ENCODE measurements at places on chromosomes 16 and 17.
A peak's percentile ranks its signal among the peaks of the same experiment; 100 is the strongest.

DNA sequence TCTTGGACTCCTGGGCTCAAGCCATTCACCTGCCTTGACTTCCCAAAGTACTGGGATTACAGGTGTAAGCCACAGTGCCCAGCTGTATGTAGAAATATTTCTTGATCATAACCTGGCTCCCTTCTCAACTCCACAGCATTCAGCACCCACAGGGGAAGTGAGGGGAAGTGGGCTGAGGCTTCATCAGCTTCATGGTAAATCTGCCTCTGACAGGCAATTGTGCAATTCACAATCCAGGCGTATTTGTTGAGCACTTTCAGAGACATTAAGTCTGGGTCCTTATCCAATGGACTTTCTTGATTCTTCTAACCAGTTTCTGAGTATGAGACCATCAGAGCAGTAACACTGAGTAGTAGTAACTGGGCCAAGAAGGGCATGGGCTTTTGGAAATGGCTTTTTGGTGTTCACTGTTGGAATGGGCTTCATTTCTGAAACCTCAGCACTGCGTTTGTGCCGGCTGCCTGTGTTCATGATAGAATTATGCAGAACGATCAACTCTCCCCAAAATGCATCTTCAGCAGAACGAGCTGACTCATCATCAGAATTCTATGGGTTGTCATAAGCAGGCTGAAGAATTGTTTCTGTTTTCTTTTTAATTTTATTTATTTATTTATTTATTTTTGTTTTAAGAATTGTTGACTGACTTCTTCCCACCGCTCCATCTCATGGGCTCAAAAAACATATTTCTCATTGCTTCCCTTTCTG, 28.9 kb downstream of the FAM20A start:
- no peak for DNase-seq

- DNase-seq, result no peak
These were observed 175.4 kb downstream of the AATF start for GRCh38 chr17:37123941-37124820.

- DNase-seq, result no peak
These were observed 45.2 kb downstream of the TOX3 start for GRCh38 chr16:52501746-52502145.

GRCh38 chr17:8142887-8143580, 9.2 kb downstream of the PER1 start:
- DNase-seq, result no peak

DNA sequence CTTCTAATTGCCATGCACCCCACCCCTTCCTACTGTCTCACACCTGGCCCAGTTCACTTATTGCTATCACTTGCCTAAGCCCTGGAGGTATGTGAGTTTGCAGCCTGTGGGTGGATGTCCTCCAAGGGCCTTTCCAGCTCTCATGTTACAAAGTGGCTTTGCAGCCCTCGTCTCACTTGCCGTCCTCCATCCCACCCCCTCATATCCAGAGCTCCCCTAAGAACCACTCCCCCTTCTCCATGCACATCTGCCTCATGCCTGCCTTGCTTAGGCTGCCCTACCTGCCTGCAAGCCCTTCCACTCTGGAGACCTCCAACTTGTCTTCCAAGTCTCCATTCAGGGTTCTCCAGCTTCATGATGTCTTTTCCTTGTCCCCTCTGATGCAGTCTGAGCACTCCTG, 119.4 kb upstream of the NLRP1 start:
- no peak for DNase-seq

DNA sequence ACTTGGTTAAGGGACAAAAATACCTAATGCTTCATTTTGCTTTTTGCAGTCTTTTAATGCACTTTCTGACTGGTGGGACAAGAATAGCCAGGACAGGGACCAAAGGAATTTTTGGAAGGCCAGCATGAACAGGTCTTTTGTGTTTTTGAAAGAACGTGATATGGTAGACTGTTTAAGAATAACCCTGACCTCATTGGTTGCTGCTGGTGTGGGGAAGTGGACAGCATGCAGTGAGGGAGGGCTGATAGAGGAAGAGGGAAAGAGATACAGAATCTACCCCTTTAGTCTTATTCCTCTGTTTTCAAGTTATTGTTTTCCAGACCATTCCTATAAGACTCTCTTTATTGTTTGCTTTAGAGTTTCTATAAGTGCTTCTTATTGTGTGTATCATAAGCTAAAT, 816.2 kb downstream of the CDH11 start:
- no peak for DNase-seq

GRCh38 chr17:49581648-49581998, 6.0 kb downstream of the NXPH3 start:
- no peak for DNase-seq

- DNase-seq, result peak; percentile 13
These were observed 20.3 kb downstream of the ALOX15B start for GRCh38 chr17:8059131-8059530.

- DNase-seq, result no peak
These were observed 23.4 kb upstream of the ZFHX3 start for GRCh38 chr16:73071131-73071940.

- DNase-seq, result no peak
These were observed 60.0 kb downstream of the KLHDC4 start for GRCh38 chr16:87705771-87706277.

DNA sequence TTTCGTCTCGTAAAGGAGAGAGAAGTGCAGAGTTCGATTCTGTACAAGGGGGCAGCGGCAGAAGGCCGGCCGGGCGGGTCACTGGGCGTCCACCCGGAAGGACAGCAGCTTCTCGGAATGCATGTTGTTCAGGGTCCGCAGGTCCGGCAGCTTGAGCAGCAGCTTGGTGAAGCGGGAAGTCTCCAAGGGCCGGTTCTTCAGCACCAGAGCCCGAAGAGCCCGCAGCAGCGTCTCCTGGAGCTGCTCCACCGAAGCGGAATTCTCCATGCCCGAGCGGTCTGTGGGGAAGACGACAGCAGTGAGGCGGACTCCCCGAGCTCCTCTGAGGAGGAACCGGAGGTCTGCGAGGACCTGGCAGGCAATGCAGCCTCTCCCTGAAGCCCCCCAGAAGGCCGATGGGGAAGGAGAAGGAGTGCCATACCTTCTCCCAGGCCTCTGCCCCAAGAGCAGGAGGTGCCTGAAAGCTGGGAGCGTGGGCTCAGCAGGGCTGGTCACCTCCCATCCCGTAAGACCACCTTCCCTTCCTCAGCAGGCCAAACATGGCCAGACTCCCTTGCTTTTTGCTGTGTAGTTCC, 7.3 kb downstream of the NR1D1 start:
- no peak for DNase-seq

DNA sequence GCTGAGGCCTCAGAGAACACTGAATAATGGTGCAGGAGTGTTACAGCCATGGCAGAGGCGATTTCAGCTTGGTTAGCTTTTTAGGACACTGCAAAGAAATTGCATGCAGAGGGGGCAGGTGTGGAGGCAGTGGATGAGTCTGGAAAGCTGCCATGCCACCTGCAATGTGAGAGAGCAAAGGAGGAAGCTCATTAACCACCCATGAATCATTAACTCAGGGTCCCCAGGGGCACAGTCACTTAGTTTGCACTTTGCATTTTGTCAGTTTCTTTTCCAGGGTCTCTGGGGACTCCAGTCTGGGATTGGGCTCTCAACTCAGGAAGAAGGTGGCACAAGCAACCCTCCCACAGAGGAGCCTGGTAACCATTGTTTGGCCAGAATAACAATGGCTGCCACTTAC, 132.9 kb downstream of the USP31 start:
- DNase-seq, result no peak

DNA sequence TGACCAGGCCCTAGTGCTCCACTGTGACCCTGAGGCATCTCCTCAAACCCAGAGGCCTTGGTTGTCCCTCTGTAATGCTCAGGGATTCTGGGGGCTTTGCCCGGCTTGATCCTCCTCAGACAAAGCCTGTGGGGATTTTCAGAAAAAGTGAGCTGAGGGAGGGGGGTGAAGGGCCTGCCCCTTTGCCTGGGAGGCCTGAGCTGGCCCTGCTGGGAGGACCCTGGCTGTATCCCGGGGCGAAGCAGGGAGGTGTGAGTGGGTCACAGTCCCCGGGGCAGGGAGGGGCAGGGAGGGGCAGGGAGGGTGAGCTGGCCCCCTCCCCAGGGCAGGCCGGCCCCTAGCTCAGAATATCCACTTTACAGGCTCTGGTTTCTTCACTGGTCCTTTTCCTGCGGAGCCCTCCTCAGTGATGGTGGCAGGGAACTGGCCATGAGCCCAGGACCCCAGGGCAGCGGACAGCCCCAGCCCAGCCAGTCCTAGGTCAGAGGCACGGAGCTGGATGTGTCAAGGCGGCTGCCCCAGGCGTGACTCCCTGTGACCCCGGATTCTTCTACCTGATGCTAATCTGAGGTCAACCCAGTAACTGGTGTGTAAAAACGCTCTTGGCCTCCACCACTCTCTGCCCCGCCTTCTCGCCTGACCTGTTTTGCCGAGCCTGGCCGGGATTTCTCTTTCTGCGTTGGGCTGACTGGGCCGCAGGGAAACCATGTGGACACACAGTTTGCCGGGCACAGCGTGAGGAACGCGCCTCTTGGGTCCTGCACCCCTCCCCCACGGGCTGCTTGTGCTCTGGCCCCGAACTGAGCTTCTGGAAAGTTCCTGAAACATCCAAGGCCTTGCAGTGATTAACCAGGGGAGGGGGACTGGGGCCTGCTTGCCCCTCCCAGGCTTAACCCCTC, 5.8 kb upstream of the FASN start:
- DNase-seq, result no peak

GRCh38 chr16:87984632-87985267, 33.5 kb downstream of the BANP start:
- no peak for DNase-seq

- no peak for DNase-seq
These were observed 20.1 kb downstream of the GLYR1 start for GRCh38 chr16:4826980-4827379.

GRCh38 chr17:12591021-12591735, 74.5 kb upstream of the MYOCD start:
- DNase-seq, result no peak

- DNase-seq, result no peak
These were observed 1063.3 kb upstream of the EEF2KMT start for GRCh38 chr16:6160871-6161270.

- peak; percentile 10 for DNase-seq
These were observed 185.3 kb upstream of the CACNG3 start for GRCh38 chr16:24070851-24071250.

- DNase-seq, result no peak
These were observed 27.7 kb downstream of the SRL start for GRCh38 chr16:4214215-4214621.

DNA sequence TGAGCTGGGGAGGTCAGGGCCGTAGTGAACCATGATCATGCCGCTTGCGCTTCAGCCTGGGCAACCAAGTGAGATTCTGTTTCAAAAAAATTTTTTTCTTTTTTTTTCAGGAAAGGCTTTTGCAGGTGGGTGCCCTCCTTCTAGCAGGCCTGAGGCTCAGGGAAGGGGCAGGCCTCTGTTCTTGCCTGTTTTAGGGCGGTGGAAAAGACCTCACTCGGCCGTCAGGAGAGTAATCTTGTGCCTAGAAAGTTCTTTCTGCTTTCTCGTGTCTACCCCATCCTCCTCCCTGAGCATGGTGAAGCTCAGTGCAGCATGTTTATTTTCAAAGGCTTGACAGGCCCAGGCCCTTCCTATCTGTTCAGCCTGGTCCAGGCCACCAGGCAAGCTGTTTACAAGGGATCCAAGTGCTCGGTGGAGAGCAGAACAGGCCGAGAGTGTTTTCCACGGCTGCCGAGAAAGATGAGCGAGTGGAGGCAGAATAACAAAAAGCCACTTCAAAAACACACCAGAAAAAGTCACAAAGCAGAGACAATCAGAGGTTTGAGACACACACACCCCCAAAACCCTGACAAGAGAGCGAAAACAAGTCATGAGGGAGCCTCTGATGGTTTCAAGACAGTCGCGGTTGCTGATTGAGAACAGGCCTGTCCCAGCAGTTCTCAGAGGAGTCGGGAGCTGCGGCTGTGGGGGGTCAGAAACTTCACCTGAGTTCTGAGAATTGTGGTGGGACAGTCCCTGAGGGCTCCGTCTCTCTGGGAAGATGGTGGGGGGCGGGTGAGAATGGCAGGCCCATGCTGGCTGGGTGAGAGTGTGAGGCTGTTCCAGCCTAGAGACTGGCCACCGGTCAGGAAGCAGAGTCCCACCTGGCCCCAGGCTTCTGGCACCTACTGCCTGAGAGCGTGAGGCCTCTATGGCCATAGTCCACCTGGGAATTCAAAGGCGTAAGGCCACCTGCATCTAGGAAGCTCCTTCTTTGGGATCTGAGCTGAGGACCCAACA, 37.5 kb upstream of the CCR7 start:
- no peak for DNase-seq

- no peak for DNase-seq
These were observed 9.9 kb downstream of the C17orf67 start for GRCh38 chr17:56823848-56824247.

DNA sequence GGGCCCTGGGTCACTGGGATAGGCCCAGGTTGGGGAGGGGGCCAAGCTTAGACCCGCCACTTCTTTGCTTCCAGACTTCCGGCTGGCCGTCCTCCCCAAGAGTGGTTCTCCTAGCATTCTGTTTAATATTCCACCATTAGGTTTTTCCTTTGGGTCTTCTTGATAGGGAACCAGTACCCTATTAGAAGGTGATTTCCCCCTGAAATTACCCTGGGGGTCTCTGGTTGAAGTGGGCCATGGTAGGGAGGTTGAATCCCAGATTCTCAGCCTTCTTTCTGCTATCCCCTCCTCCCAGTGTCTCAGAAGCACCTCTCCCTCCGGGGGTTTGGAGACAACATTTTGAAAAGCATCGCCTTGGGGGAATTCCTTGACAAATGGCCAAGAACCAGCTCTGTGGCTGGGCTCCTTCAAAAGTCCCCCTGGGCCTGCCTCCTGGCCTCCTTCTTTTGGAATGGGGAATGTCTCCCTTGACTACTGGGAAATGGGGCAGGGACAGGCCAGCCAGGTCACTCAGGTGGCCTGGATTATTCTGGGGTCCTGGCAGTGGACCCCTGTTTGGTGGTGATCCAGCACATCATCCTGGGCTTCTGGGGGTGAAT, 5.7 kb downstream of the LASP1 start:
- DNase-seq, result no peak

- no peak for DNase-seq
These were observed 15.8 kb downstream of the PGS1 start for GRCh38 chr17:78394209-78394608.

DNA sequence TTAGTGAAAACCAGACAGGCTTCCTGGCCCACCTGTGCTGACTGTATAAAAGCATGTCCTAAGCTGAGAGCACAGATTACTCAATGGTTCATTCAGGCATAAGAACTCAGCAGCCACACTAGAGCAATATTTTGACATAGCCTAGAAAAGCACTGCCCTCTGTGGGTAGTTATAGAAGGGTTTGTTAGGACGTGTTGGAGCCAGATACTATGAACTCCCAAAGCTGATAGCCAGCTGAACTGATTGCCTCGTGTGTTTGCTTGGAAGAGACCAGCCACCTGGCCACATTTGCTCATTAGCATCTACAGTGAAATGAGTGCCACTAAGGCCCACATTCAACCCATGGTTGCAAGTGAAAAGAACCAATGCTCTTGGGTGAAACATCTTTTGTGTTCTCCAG, 30.8 kb upstream of the ABCA5 start:
- no peak for DNase-seq

GRCh38 chr17:73459980-73460379, 148.2 kb upstream of the CDC42EP4 start:
- DNase-seq, result no peak

- DNase-seq, result no peak
These were observed 2.6 kb downstream of the SNX20 start for GRCh38 chr16:50678531-50678930.

All from dermis microvascular lymphatic vessel endothelial cell (primary cell).